Fibroblast of skin of left biceps (primary cell): ENCODE measurements at places on chromosomes 3 and 15.

DNA sequence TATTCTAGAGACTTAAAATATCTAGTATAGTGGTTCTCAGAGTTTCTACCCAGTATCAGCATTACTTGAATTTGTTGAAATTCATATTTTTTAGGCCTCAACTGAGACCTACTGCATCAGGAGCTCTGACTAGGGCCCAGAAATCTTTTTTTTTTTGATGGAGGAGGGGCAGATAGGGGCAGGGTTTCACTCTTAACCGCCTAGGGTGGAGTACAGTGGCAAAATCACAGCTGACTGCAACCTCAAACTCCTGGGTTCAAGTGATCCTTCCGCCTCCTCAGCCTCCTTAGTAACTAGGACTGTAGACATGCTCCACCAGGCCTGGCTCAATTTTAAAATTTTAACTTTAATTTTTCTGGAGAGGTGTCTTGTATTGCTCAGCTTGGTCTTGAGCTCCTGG, 36.6 kb downstream of the CHD2 start:
- no peak for DNase-seq

DNA sequence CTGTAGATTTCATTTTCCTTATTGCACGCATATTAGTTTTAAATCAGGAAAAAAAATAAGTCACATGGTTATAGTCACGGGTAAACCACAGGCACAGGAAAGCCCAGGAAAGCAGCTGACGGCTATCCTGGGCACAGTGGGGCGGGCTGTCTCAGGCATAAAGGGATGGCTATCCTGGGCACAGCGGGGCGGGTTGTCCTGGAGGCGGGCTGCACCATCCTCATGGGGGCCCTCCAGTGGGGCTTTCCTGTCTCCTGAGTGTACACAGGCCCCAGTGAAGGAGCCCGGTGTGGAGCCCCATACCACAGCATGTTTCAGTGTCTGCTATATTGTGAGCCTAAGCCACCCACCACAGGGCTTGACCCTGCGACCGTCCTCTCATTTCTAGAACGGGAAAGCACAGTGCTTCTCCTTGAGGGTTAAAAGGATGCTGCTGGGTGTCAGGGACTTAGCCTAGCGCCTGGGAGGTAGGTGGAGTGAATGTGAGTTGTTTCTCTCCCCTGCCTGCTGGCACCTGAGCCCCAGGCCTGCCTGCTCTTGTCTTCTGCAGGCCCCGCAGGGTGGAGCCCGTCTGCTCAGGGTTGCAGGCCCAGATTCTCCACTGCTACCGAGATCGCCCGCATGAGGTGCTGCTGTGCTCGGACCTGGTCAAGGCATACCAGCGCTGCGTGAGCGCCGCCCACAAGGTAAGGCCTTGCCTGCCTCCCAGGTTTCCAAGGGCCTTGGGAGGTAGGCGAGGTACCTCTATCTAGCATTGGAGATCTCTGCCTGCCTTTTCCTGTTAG, 25.9 kb upstream of the PLXNA1 start:
- DNase-seq, result no peak

- DNase-seq, result no peak
Observed at GRCh38 chr3:84440291-84440690, 518.5 kb upstream of the CADM2 start.

- DNase-seq, result no peak
Observed at GRCh38 chr15:99993681-99994131, 260.5 kb upstream of the LYSMD4 start.

GRCh38 chr15:53469422-53469821, 290.0 kb downstream of the WDR72 start:
- no peak for DNase-seq

- DNase-seq, result no peak
Observed at GRCh38 chr3:196314597-196314996, 3.4 kb downstream of the DYNLT2B start.

DNA sequence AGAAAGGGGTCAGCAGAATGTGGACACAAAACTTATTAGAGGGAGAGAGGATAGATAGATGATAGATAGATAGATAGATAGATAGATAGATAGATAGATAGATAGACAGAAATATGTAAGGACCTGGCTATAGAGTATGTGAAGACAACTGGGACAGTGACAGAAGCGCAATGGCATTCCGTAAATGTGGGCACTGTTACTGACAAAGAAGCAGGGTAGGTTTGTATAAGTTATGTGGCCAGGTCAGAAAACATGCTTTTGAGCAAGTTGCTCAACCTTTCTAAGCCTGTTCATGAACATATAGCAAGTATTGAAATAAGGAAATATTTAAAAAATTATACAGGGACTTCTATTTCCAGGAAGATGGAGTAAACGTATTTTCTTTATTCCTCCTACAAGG, 17.3 kb upstream of the SNTN start:
- no peak for DNase-seq

- DNase-seq, result no peak
Observed at GRCh38 chr3:56205406-56205805, 262.9 kb downstream of the ERC2 start.

DNA sequence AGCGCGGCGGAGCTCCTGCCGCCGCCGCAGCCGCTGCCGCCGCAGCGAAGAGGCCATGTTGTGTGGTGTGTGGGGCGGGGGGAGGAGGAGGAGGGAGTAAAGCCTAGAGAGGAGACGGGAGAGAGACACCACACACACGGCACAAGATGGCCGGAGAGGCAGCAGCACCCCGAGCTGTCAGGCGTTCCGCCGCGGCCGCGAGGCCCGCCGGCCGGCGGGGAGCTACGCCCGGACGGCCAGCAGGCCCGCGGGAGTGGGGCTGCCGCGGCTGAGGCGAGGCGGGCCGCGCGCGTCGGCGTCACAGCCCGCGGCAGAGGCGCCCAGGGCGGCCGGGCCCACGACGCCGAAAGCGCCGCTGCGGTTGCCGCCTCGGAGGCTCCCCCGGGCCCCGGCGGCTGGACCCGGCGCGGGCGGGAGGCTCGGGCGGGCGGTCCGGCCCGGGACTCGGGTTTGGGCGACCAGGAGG, 17.4 kb upstream of the CHD2 start:
- no peak for DNase-seq

DNA sequence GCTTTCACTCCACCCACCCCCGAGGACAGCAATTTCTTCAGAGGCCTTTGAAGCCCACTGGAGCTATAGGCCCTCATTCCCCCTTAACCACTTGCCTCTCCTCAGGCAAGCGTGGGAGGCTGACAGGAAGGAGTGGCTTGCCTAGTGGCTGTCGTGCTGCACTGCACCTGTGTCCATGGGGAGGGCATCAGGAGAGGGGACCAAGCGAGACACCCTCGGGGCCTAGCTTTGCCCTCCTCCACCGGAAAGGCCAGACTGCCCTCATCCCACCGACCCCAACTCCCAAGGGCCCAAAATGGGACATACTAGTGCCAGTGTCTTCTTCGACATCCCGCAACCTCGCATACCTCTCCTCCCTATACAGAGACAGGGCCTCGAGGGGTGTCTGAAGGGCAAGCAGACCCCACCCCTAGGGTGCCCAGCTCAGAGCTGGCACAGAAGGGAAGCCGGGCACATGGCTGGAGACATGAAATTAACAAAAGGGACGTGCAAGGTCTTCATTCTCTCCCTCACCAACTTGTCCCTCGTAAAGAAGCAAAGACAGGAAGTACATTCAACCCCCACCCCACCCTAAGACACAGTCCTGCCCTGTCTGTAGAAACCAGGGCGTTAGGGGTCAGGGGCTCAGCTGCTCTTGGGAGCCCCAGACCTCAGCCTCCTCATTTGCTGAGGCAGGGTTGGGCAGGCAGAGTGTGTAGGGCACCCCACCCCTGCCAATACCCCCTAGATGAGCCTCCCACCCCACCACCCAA, 24.3 kb downstream of the VIPR1 start:
- no peak for DNase-seq

- peak; percentile 80 for DNase-seq
Observed at GRCh38 chr3:129195731-129196256, 12.1 kb upstream of the CNBP start.
